Glomerular endothelial cell (primary cell): ENCODE measurements at places on chromosomes 7 and 10. TPM values are rescaled to one million over a fixed set of nuclear protein-coding genes. Genes with fewer than 3 reads are reported as not detected.

TEX36 gene
- not detected in 2 replicates for total RNA-seq

SYT15 gene
- total RNA-seq, result 0.29 TPM in 1 of 2 replicates, not detected in the other

NPY4R2 gene
- total RNA-seq, result 0.29 TPM in 1 of 2 replicates, not detected in the other

RET gene
- 0.44 and 2.3 TPM in 2 replicates for total RNA-seq

PPP1R3A gene
- total RNA-seq, result not detected in 2 replicates

GNAI1 gene
- 20.0 and 26.7 TPM in 2 replicates for total RNA-seq

NUP205 gene
- total RNA-seq, result 44.1 and 52.1 TPM in 2 replicates

SLC26A3 gene
- total RNA-seq, result not detected in 2 replicates

TACR2 gene
- 0.58 TPM in 1 of 2 replicates, not detected in the other for total RNA-seq

NEUROG3 gene
- not detected in 2 replicates for total RNA-seq

CFTR gene
- not detected in 2 replicates for total RNA-seq

KMT2C gene
- 30.1 and 50.6 TPM in 2 replicates for total RNA-seq

GJD4 gene
- not detected in 2 replicates for total RNA-seq

VPS37D gene
- total RNA-seq, result 2.8 and 6.9 TPM in 2 replicates

CRPPA gene
- total RNA-seq, result 0.34 and 2.0 TPM in 2 replicates

WNT8B gene
- not detected in 2 replicates for total RNA-seq

HYCC1 gene
- total RNA-seq, result 64.2 and 68.2 TPM in 2 replicates

SPDYE8 gene
- total RNA-seq, result not detected in 2 replicates

KIF11 gene
- 4.5 and 9.6 TPM in 2 replicates for total RNA-seq

SPDYE1 gene
- not detected in 2 replicates for total RNA-seq

ASZ1 gene
- total RNA-seq, result not detected in 2 replicates

CDNF gene
- total RNA-seq, result 5.8 TPM in 1 of 2 replicates, not detected in the other

LBX1 gene
- not detected in 2 replicates for total RNA-seq

KCNK18 gene
- not detected in 2 replicates for total RNA-seq

ZNF25 gene
- 5.0 and 5.3 TPM in 2 replicates for total RNA-seq

ZNF394 gene
- 19.0 and 39.2 TPM in 2 replicates for total RNA-seq

PPP1R3C gene
- 0.87 and 1.3 TPM in 2 replicates for total RNA-seq

DLX5 gene
- total RNA-seq, result not detected in 2 replicates

FAM25G gene
- total RNA-seq, result not detected in 2 replicates

STMP1 gene
- 17.7 and 22.1 TPM in 2 replicates for total RNA-seq

ACSL5 gene
- 22.5 and 24.7 TPM in 2 replicates for total RNA-seq

CPA5 gene
- not detected in 2 replicates for total RNA-seq

PTPRE gene
- total RNA-seq, result 49.3 and 90.1 TPM in 2 replicates

ATRNL1 gene
- total RNA-seq, result 5.3 and 8.0 TPM in 2 replicates

SPDYE11 gene
- total RNA-seq, result not detected in 2 replicates
